ENCODE measurements at places on chromosomes 4 and X.
A peak's percentile ranks its signal among the peaks of the same experiment; 100 is the strongest.

- DNase-seq, result no peak
Measured at GRCh38 chrX:153763989-153764755, at the start of gene PLXNB3. TSS of gene PLXNB3 (plus strand) at chrX:153764249. CDS start at chrX:153765536, 1,287 bp downstream.

- no peak for DNase-seq
Measured at GRCh38 chr4:186318481-186318880, 52.5 kb downstream of the F11 start.

DNA sequence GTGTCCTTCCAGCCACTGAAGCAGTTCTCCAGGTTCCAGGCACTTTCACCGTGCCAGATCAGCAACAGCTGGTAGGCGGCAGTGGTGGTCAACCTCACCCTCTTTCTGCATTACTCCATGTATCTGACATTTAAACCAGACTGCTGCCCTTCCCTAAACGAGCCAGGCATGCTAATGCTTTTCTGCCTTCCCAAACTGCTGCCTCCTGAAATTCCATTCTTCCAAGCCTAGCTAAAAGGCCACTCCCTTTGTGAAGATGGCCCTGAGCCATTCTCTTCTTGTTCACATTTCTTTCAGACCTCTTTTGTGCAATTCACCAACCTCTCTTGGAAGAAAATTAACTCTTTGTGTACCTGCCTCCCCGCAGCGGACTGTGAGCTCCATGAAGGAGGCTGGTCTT is 73.7 kb downstream of the CHST7 start:
- DNase-seq, result no peak

DNA sequence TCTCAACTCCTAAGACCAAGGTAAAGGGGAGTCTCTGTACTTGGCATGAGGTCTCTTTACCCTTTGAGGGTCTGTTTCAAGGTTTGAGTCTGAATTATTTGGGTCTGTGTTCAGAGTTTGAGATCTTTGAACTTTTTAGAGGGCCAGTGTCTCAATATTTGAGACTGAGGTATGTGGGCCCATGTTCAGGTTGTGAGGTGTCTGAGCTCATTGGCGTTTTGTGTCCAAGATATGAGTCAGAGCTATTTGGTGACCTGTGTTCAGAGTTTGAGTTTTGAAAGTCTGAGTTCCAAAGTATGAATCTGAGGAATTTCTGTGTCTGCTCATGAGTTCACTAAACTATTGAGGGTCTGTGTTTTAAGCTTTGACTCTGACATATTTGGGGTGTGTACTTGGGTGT is 36.7 kb upstream of the PAGE4 start:
- DNase-seq, result no peak

GRCh38 chr4:110106931-110107296 is 91.5 kb downstream of the ELOVL6 start:
- peak; percentile 4 for DNase-seq

Data from HFF-Myc (cell line).